ENCODE measurements at places on chromosomes 5 and 9.

DNA sequence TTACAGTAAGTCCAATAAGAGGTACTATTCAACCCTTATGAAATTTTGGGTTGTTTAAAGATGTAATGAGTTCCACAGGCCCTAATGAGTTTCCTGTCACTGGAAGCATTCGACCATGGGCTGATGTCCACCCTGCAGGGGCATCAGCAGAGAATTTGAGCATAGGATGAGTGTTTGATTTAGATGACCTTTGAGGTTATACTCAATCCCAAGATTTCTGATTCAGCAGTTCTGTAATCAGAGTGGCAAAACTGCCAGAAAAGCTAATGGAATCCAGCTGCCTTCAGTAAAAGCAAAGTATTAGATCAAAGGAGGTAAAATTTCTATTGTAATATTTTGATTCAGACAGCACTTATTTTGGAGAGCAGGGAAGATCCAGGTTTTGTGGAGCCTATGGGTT, 68.3 kb downstream of the COX7C start:
- DNase-seq: no peak

GRCh38 chr5:132437604-132438266, 52.8 kb downstream of the IRF1 start:
- DNase-seq: no peak

DNA sequence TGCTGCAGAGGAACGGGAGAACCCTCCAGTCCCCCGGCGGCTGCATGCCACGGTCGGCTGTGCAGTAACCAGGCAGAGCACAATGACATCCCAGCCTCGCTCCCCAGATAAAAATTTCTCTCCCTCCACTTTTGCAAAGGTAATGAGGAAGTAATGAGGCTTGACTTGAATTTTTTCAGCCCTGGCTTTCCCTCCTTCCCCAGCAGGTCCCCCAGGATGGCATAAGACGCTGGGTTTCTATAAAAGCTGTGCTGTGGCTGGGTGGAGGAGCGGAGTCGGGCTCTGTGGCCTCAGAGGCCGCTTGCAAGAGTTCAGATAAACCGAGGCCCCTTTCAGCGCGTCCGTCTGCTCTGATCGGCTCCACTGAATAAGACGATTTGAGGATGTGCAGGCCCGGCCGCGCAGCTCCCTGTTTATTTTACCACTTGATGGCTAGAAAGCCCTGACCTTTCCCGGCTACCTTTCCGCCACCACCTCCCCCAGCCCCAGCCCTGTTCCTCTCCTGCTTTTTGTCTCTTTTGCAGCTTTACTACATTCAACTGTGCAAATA, 351.9 kb upstream of the IRX2 start:
- peak; percentile 81 for DNase-seq

- peak; percentile 84 for DNase-seq
These were observed 95.0 kb downstream of the ADAMTSL1 start for GRCh38 chr9:18568973-18569372.

GRCh38 chr5:119878712-119879111, 249.4 kb downstream of the FAM170A start:
- DNase-seq: no peak

- DNase-seq: no peak
These were observed 41.3 kb downstream of the UGCG start for GRCh38 chr9:111937781-111938426.

DNA sequence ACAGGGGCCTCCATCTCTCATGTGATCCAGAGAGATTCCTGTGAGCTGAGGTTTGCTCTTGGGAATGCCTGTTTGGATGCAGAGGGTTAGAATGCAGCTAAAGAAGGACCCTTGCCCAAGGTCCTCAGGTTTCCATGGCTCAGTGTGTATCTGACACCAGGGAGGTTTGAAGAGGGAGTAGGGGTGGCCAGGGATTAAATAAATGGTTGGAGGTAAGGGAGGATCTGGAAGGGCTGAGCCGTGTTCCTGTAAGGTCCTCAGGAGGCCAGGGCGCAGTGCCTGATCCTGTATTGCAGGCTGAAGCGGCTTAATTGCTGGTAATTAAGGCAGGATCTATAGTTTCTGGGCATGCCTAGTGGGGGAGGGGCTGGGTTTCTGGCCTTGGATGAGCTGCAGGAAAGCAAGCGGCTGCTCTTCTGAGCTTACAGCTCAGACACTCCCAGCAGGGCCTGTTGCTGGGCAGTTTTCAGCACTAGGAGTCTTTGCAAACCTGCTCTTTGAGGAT, 41.5 kb upstream of the MAP1B start:
- peak; percentile 91 for DNase-seq

GRCh38 chr5:616484-617039, 4.4 kb downstream of the CEP72 start:
- no peak for DNase-seq

DNA sequence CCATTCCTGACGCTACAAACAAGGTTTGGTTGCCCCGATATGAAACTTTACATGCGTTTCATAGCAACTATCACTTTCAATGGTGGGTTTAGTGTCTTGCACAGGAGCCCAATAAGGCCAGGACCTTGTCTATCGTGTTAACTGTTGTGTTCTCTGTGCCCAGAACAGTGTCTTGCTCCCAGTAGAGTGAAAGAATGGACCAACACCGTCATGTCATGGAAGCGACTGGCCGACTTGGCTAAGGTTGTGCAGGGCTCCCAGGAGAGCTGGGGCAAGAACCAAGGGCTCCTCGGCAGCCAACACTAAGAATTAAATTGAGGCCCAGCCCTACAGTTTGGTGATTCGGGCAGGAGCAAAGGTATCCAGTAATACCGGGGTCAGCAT, 498 bp upstream of the ARHGEF37 start:
- no peak for DNase-seq

DNA sequence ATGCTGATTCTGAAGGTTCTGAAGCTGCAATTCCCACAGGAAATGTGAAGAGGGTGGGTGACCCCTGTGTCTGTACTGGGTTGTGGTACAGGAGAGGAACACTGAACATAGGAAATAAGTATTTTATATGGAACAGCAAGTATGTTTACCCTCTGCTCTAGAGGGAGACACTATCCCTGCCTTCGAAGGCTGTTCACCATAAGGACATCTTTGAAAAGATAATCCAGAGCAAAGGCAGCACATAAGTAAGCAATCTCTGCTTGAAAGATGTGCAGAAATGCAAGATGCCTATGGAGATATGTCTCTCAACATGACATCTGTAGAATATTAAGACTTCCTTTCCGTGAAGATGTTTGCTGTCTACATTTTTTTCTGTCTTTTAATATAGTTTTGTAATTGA, 184.4 kb upstream of the EFNA5 start:
- no peak for DNase-seq

DNA sequence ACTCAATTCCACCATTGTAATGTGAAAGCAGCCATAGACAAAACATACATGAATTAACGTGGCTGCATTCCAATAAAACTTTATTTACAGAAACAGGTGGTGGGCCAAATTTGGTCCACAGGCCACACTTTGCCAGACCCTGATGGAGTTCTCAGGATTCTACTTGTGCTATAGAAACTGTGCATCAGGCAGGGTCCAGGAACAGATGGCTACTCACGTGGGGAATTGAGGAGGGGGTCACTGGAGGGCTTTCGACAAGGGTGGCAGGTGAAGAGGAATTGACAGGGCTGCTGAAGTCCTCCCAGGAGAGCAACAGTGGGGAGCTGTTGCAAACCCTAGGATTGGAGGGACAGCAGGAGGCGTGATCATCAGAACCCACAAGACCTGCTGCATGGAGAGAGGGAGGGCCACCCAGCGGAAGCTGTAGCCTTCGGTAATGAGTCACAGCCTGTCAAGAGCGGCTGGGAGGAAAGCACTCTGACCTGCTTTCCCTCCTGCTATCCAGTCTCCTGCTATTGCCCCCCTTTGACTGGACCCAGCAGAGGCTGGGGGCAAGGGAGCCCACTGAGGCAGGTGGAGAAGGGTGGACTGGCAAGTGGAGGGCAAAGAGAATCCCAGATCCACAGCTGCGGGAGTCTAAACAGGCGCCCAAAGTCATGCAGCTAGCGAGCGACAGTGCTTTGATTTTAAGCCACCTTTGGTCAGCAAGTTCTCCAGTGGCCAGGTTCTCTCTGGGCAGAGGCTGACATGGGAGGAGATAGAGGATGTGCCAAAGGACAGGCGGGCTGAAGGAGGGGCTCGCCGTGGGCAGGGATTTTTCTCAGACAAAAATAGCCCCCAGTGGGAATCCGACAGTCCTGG, 138.3 kb upstream of the SMIM23 start:
- no peak for DNase-seq

DNA sequence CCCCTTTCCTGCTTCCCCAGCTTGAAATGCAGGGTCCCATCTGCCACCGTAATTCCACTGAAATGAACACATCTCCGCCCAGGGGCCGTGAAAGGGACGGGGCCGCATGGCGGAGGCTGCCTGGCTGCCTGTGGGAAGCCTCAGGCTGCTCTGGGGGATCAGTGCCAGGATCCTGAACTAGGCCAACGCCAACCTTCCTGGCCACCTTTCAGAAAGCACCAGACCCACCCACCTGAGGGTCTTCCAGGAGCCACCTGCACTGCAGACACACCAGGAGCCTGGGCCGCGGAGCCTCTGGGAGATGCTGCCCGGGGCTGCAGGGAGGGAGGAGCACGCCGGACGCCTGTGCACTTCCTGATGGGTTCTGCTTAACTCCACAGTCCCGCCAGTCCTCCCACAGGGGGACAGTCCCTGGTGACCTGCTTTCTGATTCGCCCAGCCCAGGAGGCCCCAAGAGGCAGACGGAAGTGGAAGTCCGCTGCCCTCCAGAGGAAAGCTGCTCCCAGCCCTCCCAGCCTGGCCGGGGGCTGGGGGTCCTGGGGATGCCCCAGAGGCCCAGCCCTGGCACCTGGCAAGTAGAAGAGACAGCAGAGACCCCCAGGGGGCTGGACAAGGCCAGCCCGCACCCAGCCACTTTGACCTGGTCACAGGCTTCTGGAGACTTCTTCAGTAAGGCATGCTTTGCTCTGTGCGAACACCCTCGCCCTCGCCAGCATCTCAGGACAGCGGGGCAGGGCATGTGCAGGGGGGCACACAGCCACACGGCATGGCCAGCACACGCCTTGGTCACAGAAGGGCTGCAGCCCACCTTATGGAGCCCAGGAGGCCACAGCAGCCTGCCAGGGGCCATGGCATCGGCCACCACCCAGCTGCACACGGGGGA, at the start of gene CARD9:
Gene CARD9 (minus strand): TSS at position 370 of the 883 bp plus-strand sequence. CDS start 1,591 bp downstream, outside the sequence.
- DNase-seq: no peak

DNA sequence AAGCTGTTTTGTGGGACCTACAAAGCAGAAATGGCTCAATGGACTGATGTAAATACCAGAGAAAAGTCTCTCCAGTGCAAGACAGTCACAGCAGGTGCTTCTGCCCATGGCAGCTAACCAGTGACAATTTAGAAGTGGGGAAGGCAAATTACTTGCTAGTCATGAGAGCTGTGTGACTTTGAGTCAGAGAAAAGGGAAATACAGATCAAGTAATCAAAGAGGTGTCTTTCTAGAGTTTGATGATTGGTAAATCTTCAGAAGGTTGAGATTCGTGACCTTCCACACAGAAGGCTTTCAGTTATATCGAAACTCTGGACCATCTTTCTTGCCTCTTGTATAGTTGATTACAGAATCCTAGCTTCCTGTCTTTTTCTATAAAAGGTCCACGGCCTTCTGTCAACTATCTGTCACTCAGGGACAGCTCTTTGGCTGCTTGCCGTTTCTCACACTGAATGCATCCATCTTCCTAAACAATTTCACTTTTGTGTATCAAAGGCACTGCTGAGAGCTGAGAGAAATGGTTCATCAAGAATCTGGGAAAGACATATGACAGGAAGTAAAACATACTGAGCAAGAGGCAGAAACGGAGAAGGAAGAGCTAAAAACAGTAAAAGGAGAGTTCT, 993.9 kb upstream of the ACO1 start:
- no peak for DNase-seq

GRCh38 chr9:125890826-125891225, 143.7 kb downstream of the PBX3 start:
- DNase-seq: no peak

- no peak for DNase-seq
These were observed 296.3 kb downstream of the ADAMTS6 start for GRCh38 chr5:65185468-65185867.

- no peak for DNase-seq
These were observed 126.7 kb downstream of the MACROH2A1 start for GRCh38 chr5:135272311-135272805.

DNA sequence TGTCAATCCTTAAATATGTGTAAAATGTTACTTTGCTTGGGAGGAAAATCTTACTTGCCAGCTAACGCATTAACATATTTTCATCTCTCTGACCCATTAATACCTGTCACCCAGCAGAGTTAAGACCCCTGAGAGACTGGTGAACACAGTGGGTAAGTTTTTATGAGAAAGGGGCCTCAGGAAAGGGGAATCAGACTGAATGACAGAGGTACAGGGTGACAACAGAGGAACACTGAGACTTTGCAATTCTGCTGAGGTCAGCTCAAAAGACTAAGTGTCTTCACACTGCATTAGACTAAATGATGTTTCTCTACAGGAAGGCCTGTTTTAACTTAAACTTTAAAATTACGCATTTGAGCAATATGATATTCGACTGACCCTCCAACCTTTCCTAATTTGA, 223.8 kb downstream of the EFNA5 start:
- no peak for DNase-seq

GRCh38 chr5:178068293-178068692, 45.0 kb upstream of the N4BP3 start:
- DNase-seq: peak; percentile 60

- DNase-seq: no peak
These were observed 20.7 kb upstream of the FEM1C start for GRCh38 chr5:115565233-115565632.

DNA sequence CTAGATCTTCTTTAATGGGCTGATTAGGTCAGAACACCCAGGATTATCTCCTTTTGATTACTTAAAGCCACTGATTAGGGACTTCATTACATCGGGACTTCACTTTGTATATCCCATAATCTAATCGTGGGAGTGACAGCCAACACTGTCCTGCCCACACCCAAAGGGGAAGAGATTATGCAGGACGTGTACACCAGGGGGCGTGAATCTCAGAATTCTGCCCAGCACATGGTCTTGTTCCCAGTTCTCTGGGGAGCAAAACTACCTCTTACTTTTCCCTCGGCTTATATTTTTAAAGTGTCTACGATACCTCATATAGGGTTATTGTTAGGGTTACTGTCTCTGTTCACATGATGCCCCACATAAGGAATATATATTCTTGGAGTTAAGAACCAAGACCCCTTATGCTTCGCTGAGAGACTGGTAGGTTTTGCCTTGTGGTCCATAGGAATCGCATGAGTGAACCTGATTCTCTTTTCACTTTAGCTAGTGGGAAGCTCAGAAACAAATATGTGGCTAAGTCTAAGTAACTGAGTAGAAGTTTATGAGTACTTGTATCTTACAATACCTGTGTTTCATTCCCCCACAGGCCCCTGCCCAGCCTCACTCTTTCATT, 192.7 kb downstream of the GNA14 start:
- DNase-seq: peak; percentile 32

- DNase-seq: no peak
These were observed 23.9 kb downstream of the SECISBP2 start for GRCh38 chr9:89342213-89342612.

- DNase-seq: no peak
These were observed 232.1 kb upstream of the PCSK5 start for GRCh38 chr9:75658301-75658905.

DNA sequence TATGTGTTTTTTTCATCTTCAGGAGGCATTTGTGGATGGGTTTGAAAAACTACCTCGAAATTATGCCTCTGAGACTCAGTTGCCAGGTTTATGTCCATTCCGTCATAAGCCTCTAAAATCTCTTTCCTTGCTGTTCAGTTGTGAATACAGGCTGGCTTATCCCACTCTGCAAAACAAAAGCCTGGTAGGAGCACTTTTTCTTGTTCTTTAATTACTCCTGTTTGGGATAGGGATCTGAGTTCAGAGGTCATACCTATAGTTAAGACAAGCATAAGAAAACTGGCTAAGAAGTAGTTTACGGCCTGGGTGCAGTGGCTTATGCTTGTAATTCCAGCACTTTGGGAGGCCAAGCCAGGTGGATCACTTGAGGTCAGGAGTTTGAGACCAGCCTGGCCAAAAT, 24.4 kb downstream of the ZNF131 start:
- DNase-seq: no peak

Data from NCI-H748 treated with DMSO at 0.1 percent for 48 hours (cell line).